CD4-positive, alpha-beta T cell treated with Interferon gamma for 1 hour (primary cell): ENCODE measurements at places on chromosomes 7 and 10.

DNA sequence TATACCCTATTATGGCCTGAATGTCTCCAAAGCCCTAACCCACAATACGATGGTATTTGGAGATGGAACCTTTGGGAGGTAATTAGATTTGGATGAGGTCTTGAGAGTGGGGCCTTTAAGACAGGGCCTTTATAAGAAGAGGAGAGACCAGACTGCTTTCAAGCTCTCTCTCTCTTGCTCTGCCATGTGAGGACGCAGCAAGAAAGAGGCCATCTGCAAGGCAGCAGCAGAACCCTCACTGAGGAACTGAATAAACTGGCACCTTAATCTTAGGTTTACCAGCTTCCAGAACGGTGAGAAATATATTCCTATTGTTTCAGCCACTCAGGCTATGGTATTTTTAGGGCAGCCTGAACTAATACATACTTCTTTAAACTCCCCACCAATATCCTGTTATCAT is 2.0 kb upstream of the GNAI1 start:
- no peak for DNase-seq

DNA sequence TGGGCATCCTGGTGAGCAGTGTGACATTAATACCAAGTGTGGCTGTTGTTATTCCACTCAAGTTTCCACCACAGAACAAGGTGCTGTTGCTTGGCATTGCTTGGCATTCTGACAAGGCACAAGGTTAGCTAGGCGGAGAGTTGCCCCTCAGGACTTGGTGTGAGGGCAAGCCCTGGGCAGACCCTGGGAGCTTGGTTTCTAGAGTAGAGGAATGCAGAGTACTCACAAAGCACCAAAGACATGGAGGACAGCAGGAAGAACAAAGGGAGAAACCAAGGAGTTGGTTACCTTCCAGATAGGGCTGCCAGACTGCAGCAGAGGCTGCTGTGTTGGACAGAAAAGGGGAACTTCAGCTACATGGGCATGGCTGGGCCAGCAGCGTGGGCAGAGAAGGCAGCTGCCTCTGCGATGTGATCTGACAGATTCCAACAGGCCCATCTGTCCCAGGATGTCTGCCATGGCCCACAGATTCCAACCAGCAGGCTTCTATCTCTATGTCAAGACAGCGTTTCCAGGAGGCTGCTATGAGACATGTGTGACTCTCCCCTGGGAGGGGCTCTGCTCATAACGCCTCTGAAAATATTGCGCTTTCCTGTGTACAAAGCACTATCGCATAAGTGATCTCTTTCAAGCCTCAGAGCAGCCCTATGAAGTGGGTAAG is 1.8 kb downstream of the GOLGA7B start:
- no peak for DNase-seq

DNA sequence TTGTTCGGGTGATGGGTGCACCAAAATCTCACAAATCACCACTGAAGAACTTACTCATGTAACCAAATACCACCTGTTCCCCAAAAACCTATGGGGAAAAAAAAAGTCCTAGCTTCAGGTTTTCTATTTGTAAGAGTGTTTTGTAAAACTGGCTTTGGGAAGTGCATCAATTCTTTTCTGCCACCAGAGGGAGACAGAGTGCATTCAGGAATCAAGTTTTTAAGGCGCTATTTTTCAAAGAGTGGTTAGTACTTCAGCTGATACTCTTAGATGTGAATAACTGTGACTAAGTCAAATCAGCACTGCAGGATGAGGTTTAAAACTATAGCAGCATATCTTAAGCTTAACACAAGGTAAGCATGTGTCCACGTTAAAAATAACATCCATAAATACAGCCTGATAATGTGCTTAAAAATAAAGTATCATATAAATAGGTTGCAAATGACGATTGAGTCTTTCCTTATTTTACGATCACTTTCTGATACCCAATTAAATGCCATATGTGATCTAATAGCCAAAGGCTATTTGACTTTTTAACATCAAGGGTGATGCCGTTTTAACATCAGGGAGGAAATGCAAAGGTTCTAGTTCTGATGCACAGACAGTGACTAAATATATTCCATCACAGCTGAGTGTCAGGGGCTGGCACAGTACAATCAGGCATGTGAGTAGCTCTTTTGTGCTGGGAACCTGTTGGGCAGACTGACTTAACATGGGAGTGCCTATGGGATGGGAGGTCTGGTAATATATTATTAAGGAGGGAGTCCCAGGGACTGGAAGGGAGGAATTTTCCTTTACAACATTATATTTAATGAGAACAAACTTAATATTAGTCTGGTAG is 10.6 kb upstream of the LYZL2 start:
- no peak for DNase-seq

GRCh38 chr7:158588085-158588877 is 658 bp upstream of the PTPRN2 start:
- DNase-seq: no peak

- DNase-seq: no peak
Measured at GRCh38 chr7:132246591-132246990, 329.7 kb downstream of the PLXNA4 start.

GRCh38 chr10:124020981-124021815 is 72.2 kb downstream of the CHST15 start:
- no peak for DNase-seq

- no peak for DNase-seq
Measured at GRCh38 chr7:20399521-20399920, 68.8 kb downstream of the ITGB8 start.

DNA sequence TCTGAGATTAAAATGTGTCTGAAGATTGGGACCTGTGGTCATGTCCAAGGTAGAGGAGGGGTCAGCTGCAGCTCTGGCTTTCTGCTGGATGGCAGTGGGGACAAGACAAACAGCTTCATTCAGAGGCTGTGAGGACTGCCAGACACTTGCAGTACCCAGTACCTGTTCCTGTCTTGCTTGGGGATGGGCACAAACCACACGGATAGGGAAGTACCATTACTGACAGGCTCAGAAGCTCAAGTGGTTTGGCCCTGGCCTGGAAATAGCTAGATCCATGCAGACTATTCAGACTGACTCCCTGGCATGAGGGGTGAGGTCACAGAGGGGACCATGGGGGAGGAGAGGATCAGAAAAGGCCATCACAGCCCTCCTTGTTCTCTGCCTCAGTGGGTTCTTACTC is 56.0 kb upstream of the COMTD1 start:
- DNase-seq: no peak

- no peak for DNase-seq
Measured at GRCh38 chr10:58435297-58435985, 50.2 kb downstream of the TFAM start.

DNA sequence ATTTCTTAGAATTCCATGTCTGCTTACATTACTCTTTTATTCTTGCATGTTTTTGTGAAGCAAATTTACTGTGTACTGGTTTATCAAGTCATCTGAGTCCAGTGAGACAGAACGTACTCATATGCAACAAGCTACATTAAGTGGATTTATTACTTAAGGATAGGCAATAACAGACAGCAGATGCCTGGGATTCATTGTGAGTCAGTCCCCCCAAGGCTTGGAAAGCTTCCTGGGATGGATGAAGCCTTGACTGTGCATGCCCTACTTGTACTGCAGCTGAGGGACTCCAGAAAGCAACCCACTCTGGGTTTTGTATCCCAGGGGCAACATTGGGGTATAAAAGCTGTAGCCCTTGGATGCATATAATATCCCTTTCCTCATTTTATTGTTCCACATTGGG is 113.4 kb upstream of the RAB18 start:
- no peak for DNase-seq

GRCh38 chr10:130737621-130738020 is 573.9 kb downstream of the TCERG1L start:
- DNase-seq: no peak

DNA sequence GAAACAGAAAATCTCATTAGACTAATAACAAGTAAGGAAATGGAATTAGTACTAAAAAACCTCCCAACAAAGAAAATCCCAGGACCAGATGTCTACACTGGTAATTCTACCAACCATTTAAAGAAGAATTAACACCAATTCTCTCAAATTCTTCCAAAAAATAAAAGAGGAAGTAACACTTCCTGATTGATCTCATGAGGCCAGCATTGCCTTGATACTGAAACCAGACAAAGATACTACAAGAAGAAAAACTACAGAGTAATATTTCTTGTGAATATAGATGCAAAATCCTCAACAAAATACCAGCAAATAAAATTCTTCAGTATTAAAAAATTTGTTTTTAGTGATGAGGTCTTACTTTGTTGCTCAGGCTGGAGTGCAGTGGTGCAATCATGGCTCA is 21.3 kb downstream of the GCK start:
- DNase-seq: no peak

GRCh38 chr10:105742184-105742583 is 1101.1 kb downstream of the SORCS3 start:
- DNase-seq: no peak

- no peak for DNase-seq
Measured at GRCh38 chr10:102436312-102436711, 3.9 kb upstream of the CUEDC2 start.

DNA sequence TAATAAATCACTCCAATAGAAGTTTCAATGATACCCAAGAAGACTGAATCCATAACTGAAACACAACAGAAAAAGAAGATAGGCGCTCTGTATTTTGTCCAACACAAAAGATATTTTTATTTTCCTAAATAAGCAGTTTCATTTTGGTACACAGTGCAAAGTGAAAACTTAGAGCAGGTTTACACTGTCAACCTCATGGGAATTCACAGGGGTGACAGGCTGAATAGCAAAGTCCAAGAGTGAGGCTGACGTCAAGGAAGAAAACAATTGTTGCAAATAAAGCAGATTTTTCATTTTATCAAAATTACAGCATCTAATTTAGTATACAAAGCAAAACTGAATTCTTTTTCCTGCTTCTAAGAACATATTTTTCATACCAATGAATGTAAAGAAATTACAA is 28.6 kb downstream of the NAMPT start:
- no peak for DNase-seq

GRCh38 chr10:91745090-91745831 is 53.0 kb upstream of the TNKS2 start:
- DNase-seq: no peak

DNA sequence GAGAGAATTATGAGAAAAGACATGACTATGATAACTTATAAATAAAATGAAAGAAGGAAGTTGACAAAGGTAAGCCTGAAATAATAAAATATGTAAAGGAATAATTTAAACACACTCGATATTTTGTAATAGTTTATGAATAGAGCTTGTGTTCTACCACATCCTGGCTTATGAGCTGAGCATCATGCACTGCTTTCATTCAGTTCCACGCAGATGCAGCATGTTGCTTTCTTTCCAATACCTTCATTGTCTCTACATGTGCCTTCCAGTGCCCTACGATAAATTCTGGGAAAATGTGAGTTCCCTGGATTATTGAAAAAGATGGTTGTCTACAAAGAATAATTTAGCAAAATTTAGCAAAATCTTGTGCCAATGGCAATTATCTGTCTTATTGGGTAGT is 398.9 kb upstream of the SEMA3C start:
- DNase-seq: no peak

DNA sequence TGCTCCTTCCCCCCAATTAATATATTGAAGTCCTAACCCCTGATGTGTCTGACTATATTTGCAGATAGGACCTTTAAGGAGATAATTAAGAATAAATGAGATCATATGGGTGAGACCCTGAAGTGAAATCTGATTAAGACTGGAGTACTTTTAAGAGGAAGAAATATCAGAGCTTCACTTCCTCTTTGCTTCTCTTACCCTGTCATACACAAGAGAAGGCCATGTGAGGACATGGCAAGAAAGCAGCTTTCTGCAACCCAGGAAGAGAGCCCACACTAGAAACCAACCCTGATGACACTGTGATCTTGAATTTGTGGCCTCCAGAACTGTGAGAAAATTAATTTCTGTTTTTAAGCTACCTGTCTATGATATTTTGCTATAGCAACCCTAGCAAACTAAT is 44.2 kb downstream of the JMJD1C start:
- DNase-seq: peak; percentile 31

DNA sequence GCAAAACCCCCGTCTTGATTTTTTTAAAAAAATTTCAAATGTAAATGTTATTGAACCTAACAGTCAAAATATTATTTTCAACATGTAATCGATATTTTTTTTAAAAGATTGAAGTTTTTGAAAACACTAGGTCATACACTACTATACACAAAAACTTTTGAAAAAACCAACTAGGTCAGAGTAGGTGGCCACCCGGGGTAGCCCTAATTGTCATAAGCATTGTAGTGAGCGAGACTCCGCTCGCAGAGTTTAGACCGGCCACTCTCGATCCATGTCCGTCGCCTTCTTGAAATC is 417 bp downstream of the RFC2 start:
- no peak for DNase-seq

GRCh38 chr10:114228156-114228555 is 10.9 kb upstream of the VWA2 start:
- no peak for DNase-seq
